ENCODE measurements at places on chromosomes 6 and 20. TPM values are rescaled to one million over a fixed set of nuclear protein-coding genes. Genes with fewer than 3 reads are reported as not detected.
A peak's percentile ranks its signal among the peaks of the same experiment; 100 is the strongest.

KCNB1 gene
- 0.37 TPM for total RNA-seq

FAM209B gene
- total RNA-seq = not detected

PAK1IP1 gene
- 14.0 TPM for total RNA-seq

NNAT gene
- not detected for total RNA-seq

EMILIN3 gene
- total RNA-seq = 8.0 TPM

PPARD gene
- 9.1 TPM for total RNA-seq

SIRPB1 gene
- total RNA-seq = 0.12 TPM

DNA sequence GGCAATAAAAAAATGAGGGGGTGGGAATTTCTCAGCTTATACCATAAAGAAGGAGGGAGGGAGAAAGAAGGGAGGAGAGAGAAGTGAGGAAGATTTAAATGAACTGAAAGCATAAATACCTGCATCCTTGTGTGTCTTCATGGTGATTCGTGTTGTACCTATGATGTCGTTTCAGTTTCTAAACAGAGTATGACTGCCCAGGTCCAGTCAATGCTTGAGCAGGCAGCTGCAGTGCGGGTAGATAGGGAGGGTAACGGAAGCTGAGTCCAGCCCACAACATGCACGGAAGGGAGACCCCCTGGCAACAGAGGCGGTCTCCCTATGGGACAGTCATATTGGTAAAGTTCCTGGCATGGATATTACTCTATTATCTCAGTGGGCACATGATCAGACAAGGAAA lies 184.5 kb downstream of the KIF16B start:
- H3K4me1 ChIP-seq = peaks cover 3% of the 10 kb centered on the region
- no peak overlapping the region for H3K4me3 ChIP-seq
- no peaks in the 10 kb centered on the region for H3K36me3 ChIP-seq
- no peak for DNase-seq
- no peaks in the 10 kb centered on the region for H3K27me3 ChIP-seq

- H3K27ac ChIP-seq = peak overlapping the region; percentile 5
- peaks cover 21% of the 10 kb centered on the region for H3K4me1 ChIP-seq
- no peaks in the 10 kb centered on the region for H3K36me3 ChIP-seq
Measured at GRCh38 chr20:32441638-32442037, 83.5 kb downstream of the ASXL1 start.

DNA sequence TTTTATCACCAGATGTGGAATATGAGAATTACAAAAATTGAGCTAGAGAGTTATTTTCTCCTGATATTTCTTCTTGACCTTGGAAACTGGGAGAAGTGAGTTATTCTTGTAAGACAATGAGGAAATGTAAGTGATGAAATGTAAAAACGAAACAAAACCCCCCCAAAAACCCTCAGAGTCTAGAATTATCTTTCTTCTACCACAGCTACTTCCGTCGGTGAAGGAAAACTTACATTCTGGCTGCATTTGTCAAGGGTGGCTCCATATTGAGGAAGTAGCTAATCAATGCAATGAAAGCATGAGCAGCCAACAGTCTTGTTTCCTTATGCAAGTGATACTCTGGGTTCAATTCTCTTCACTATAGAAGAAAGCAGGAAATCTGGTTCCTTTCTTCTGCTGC lies 661.7 kb upstream of the CITED2 start:
- no peaks in the 10 kb centered on the region for H3K27me3 ChIP-seq
- no peaks in the 10 kb centered on the region for H3K4me1 ChIP-seq
- no peak overlapping the region for H3K4me3 ChIP-seq
- DNase-seq = no peak
- H3K36me3 ChIP-seq = no peaks in the 10 kb centered on the region
- no peak overlapping the region for H3K27ac ChIP-seq
